ENCODE measurements at places on chromosomes 13 and 19.
A peak's percentile ranks its signal among the peaks of the same experiment; 100 is the strongest.

DNA sequence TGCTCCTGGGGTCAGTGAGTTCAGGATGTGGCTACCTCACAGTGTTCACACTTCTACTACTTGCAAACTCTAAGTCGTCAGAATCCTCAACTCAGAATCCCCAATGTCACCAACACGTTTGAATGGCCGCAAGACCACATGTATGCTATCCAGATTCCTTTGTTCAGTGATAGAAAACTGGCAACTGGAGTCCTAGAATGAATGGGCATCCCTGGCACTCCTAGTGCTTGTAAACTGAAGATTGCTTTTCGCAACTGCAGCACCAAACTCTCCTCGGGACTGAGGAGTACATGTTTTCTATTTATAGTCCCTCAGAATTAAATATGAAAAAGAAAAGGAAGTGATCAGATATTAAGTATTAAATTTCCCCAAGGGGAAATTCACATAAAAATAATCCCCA, 4.9 kb downstream of the SMAD9 start:
- no peak for DNase-seq

- DNase-seq = no peak
Observed at GRCh38 chr19:58511353-58512208, at the start of gene SLC27A5. Gene SLC27A5, minus strand, starts transcription at chr19:58511992. Its CDS starts 37 bp downstream, at chr19:58511955.

DNA sequence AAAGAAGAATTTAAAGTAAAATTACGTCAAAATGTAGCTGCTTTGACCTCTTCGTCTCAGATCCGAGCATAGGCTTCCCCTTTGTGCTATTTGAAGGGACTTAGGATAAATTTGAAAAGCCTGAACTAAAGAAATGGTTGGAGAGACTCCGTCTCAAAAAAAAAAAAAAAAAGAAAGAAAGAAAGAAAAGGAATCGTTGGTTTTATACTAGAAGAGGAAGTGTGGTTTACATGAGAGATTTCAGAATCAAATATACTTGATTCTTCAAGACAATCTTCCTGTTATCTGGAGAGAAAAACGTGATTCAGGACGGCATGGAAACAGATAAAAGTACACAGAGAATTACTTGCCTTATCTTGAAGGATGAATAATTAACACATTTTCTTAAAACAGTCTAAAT, 474 bp upstream of the ZNF780B start:
- no peak for DNase-seq

GRCh38 chr13:59300355-59301173, 863.2 kb downstream of the DIAPH3 start:
- DNase-seq = no peak

DNA sequence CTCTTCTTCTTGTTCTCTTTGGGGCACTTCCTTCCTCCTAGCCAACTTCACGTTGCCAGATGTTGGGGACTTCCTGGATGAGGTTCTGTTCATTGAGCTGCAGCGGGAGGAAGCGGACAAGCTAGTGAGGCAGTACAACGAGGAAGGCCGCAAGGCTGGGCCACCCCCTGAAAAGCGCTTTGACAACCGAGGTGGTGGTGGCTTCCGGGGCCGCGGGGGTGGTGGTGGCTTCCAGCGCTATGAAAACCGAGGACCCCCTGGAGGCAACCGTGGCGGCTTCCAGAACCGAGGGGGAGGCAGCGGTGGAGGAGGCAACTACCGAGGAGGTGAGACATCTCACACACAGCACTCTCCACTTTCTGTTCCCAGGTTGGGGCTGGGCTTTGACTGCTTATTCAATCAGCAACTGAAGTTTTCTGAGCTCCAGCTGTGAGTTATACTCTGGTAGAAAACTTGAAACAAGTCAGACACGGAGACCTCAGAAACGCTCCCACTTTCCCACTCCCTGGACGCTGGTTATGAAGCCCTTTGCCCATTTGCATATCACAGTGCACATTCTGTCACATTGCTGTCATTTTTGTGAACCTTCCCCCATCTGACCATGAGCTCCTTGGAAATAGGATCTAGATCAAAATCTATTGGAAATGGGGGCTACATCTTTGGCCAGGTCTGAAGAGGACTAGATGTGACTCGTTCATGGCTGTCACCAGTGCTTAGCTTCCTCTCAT, 7.2 kb upstream of the CCDC97 start:
- DNase-seq = peak; percentile 77

DNA sequence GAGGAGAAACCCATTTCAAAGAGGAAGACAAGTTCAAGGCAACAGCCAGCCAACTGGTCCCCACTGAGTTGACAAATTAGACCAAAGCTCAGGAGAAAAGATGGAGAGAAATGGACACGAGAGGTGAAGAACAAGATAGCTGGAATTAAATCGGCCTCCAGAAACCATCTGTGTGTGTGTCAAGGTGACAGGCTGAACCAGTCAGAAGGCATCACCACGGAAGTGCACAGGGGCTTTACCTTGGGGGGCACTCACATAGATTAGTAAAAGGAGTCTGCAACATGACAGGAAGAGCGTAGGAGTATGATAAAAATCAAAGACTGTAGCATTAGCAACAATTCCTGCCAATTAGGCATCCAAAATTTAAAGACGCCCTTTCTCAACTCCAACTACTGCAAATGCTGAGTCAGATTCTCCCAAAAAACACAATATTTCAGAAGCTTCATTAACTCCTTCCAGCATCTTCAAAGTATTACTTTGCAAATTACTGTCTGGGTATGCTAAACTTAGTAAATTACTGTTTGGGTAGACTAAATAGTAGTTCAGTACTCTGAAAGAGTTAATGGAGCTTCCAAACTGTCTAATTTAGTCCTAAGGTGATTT, 66.2 kb downstream of the FOXO1 start:
- DNase-seq = peak; percentile 56

GRCh38 chr13:80029170-80029569, 311.8 kb downstream of the SPRY2 start:
- DNase-seq = no peak

DNA sequence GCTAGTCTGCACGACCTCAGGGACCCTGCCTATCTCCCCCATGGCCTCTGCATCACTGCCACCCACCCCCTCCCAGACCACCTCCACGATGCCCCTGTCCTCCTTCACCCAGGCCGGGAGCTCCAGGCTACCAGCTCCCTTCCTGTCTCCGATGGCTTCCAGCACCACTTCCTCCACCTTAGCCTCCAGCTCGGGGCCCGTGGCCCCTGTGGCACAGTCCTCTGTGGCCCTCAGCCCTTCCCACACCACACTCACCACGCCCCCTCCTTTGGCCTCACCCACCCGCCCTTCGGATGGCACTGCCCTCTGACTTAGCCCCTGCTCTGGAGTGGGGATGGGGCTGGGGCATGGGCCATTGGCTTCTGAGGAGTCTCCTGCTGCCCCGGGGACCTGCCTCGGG, 7.2 kb downstream of the PALM3 start:
- no peak for DNase-seq

DNA sequence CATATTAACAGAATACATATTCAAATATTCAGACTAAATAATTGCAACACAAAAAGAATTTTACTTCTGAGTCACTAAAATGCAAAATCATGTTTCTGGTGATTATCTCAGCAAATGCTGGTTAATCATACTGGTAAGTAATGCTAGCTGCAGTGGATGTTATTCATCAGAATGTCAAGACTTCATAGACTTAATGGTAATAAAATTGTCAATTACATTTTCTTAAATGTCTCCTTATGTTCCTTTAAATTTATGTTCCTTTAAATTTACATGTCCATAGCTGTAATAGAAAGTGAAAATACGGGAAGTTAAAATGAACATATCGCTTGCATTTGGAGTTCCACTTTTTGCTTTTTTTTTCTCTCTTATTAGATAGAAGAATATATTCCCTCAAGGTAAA, 853.0 kb downstream of the SLITRK6 start:
- no peak for DNase-seq

- no peak for DNase-seq
Observed at GRCh38 chr13:103759361-103759760, 693.1 kb upstream of the SLC10A2 start.

DNA sequence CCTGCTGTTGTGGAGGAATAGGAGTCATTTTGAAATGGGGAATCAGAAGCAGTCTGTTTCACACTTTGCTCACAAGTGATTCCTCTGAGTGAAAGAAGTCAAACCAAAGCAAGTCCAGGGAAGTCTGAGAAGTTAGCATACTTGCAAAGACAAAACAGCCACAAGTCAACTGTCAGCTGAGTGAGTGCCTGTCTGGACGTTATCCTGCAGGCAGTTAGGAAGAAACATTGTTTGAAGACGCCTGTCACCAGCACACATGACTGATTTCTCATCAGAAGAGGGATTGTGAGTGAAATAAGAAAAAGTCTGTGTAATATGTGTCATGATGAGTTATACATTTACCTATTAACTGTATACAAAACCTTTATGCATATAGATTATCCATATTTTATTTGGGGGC, 153.5 kb downstream of the KCNRG start:
- DNase-seq = no peak

DNA sequence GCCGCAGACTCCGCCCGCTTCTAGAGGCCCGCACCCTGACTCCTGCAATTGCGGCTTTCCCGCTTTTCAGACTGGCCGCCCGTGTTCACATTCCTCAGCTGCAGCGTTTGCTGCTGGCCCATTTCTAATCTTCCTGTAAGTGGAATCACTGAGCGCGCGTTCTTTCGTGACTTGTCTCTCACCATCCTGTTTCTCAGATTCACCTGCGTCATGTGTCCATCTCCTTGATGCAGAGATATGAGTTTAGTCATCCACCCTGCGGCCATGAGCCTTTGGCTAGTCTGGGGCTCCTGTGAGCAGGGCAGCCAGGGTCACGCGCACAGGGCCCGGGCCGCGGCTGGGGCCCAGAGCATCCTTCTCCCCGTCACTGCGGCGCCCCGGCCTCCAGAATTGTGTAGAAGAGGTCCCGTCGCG, 110.0 kb downstream of the CRYL1 start:
- DNase-seq = no peak

DNA sequence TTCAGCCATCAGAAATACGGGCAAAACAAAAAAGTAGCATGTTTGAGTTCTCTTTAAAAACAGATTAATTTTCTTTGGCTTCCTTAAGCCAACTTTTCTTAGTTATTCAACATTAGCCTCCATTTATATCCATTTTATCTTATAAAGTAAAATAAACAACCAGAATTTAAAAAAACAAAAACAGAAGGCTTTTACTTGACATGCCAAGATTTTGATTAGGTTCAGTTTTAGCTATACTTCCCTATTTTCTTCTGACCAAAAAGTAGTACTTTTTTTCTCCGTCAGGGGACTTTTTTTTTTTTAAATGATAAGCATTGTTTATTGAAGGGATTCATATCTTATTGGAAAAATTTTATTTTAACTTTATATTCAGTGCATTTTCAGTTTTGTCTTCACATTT, 18.1 kb downstream of the RNASEH2B start:
- DNase-seq = no peak

GRCh38 chr13:91085127-91085526, 262.4 kb upstream of the MIR17HG start:
- no peak for DNase-seq

GRCh38 chr13:64338671-64339070, 2891.5 kb downstream of the PCDH9 start:
- no peak for DNase-seq

DNA sequence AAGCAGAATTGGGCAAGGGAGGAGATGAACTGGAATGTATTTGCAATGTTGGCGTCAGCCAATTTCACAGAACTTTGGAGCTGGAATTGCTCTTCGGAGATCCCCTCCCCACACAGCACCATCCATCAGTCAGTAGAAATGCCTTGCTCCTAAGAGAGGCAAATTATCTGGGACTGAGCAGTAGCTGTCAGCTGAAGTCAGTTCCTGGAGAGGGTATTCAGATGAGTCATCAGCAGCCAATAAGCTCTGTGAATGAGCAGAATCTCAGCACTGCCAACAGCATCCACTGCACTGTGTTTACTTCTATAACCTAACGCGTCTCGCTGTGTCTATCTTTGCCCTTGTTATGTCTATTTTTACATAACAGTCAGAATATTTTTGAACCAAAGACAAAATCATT, 213.7 kb downstream of the SLITRK5 start:
- no peak for DNase-seq

DNA sequence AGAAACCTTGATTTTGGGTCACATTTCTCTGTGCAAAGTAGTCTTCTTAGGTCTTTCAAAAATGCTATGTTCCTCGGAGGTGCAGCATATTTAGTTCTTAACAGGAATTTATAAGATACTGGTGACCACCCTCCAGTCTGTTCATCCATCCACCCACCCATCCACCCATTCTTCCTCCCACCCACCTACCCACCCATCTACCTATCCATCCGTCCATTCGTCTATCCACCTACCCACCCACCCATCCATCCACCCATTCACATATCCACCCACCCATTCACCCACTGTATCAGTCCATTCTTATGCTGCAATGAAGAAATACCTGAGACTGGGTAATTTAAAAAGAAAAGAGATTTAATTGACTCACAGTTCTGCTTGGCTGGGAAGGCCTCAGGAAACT, 74.9 kb downstream of the KCTD15 start:
- no peak for DNase-seq

DNA sequence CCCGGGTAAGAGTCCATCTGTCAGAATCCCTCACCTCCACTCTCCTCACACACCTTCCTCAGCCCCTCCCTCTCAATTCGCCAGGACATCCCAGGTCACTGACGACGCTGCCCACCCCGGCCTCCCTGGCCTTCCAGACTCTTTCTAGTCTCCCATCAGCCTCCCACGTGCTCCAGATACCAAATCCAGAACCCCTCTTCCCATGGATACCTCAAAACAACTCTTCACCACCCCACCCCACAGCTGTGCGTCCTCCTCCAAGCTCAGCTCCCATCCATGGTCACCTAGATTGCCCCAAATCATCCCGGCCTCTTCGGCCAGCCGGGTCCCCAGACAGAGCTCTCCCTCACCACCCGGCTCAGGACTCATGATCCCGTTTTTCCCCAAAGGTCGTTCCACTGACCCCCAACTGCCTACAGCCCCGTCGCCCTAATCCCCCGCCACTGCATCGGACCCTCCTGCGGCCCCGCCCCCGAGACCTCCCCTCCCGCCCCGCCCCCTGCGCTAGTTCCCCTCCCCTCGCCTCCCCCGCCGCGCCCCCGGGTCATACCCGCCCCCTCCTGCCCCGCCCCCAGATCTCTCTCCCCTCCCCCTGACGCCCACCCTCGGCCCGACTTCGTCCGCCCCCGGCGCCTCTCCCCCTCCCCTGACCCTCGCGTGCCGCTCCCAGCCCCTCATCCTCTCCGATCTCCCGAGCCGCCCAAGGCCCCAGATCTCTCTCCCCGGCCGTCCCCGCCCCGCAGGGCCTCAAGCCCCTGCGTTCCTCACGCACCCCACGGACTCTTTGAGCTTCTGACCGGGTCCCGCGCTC, 546 bp downstream of the UBXN6 start:
- DNase-seq = no peak

- DNase-seq = no peak
Observed at GRCh38 chr19:48342841-48343540, 17.6 kb downstream of the EMP3 start.

DNA sequence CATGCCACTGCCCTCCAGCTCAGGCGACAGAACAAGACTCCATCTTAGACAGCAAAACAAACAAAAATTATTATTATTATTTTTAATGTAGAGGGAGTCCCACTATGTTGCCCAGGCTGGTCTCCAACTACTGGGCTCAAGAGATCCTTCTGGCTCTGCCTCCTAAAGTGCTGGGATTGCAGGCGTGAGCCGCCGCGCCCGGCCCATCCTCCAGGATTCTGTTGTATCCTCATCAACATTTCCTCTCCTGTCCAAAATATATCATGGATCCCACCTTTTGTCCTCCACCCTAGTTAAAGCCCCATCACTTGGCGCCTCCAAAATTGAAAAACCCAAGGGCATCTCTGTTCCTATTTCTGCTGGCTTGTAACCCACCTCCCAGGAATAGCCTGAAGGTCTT, 1.2 kb downstream of the ZNF784 start:
- DNase-seq = no peak

All from stimulated activated CD8-positive, alpha-beta memory T cell treated with anti-CD3 and anti-CD28 coated beads, Interleukin-7, amount 100 ng/mL, for 48 hours (primary cell).